ENCODE measurements at places on chromosomes 2 and 18.

DNA sequence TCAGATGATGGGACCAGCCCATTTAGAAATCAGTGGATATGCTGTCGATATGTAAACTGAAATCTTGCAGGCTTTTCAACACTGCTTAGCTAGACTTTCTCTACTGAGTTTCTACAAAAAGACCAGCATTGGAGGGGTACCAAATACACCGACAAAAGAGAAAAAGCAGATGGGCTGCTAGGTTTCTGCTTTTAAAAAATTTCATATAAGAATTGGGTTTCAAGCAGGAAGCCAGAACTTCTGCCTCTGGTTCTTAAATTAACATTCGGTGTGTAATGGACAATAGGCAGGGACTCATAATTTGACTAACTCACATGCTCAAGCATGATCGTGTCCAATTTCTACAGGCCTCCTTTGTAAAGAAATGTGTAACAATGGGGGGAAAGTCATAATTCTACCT, 3.1 kb downstream of the ARL4C start:
- peak; percentile 29 for DNase-seq

DNA sequence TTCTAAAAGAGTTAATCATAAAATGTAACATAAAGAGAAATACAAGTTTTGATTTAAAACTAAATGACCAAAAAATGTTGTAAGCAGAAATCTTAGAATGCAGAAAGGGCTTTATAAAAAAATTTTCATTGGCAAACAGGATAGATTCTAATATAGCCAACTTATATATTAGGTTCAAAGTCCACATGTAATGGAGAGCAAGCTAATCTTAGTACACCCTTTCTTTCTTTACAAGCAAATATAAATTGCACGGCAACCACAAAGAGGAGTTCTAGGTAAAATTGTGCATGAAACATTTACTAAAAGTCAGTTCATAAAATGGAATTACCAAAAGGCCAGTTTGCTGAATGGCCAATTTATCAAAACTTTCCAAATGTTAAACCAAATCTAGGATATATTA, 130.6 kb downstream of the NOL4 start:
- DNase-seq, result no peak

- peak; percentile 55 for DNase-seq
These were observed 73.3 kb downstream of the PIK3C3 start for GRCh38 chr18:42028247-42028832.

DNA sequence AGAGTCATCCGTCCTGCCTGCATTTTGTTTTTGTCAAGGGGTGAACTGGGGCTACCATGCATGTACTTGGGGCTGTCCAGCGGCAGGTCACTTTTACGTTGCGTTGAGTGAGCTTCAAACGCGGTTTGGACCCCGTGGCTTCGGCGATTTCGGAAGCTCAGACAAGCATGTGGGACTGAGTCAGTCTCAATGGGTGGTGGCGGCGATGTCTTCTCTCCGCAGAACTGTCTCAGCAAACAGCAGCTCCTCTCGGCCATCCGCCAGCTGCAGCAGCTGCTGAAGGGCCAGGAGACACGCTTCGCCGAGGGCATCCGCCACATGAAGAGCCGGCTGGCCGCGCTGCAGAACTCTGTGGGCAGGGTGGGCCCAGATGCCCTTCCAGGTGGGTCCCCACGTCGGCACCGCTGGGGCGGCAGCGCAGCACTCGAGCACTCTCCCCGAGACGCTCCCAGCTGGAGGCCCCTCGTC, 21.3 kb downstream of the FBLN7 start:
- DNase-seq, result no peak

DNA sequence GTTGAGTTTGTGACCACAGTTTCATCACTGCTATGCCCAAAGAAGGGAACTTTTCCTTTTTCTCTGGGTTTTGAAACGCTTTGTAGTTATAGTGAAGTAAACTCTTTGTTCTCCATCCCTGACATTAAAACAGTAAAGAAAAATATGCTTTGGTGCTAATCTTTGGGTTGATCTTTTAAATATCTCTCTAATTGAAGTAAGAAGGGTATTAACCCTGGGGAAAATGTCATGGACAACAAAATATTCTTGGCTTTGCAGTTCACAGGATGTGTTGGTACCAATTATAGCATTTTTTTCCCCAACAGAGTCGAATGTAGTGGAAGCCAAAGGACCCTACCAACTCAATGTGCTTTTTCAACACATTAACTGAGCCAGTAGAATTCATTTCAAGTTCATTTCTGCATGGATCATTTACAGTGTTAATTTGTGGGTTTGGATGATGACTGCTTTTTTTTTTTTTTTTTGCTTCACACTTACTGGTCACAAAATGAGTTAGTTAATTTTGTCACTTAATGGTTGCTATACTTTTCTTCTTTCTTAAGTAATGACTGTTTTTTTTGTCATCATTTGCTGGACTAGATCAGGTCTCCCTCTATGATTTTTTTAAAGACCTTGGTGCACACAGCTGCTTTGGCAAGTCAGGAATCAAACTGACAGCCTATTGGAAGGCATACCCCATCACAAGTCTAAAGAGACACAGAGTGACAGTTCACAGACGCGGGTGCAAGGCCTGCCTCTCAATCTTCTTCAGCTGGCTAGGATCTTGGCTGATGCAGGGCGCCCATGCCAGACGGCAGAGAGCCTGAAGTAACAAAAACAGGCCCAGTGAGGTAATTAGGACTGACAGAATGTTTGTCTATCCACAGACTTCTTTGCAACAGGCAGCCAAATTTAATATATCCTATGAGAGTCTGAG, 98.8 kb upstream of the MMADHC start:
- DNase-seq, result no peak

- DNase-seq, result no peak
These were observed 22.9 kb downstream of the DARS1 start for GRCh38 chr2:135962366-135963123.

GRCh38 chr2:136378712-136379595, 261.0 kb upstream of the CXCR4 start:
- DNase-seq, result peak; percentile 68

All from fibroblast of the aortic adventitia (primary cell).